ENCODE measurements at places on chromosomes 5 and 9.

- no peak for DNase-seq
These were observed 132.9 kb downstream of the ADAMTSL1 start for GRCh38 chr9:18606846-18607245.

GRCh38 chr9:104850786-104851545, 77.0 kb downstream of the ABCA1 start:
- no peak for DNase-seq

DNA sequence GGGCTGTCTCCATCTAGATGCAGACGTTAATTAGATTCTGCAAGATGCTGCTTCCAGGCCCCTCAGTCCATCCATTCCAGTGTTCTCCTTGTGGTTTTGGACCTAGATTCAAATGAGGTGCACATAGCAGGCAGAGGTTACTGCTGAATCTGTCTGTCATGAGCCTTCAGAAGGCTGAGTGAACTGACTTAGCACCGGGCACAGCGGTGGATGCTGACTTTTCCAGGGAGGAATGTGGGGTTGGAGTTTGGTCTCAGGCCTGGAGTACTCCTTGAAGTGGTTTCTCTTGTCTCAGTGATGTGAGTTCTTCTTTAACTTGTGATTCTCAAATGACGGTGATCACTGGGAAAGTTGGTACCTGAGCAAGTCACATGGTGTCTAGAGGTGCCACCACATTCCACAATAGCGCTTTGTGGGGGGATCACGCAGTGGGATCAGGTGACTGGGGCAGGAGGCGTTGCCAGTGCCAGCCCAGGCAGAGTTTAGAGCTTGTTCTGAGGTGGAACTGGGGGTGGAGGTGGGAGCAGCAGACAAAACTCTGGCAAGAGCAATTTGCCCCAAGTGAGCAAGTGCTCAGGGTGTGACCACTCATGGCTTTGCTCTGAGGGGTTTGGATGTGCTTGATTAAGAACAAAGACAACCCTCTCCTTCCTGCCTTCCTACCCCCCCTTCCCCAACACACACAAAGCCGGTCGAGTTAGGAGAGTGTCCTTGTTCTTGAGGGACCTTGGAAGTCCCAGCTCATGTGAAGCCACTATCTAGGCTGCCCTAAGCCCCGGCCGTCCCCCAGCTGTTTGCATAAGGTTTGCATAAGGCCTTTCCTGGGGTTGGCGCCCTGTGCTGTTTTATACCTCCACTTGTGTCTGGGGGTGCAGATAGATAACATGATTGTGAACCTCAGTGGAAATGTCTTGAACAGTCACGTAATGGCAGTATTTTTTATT, 25.1 kb downstream of the JADE2 start:
- peak; percentile 76 for DNase-seq

GRCh38 chr5:35373249-35373648, 143.0 kb upstream of the PRLR start:
- DNase-seq = no peak

- no peak for DNase-seq
These were observed 42.7 kb upstream of the AKNA start for GRCh38 chr9:114430457-114430856.

DNA sequence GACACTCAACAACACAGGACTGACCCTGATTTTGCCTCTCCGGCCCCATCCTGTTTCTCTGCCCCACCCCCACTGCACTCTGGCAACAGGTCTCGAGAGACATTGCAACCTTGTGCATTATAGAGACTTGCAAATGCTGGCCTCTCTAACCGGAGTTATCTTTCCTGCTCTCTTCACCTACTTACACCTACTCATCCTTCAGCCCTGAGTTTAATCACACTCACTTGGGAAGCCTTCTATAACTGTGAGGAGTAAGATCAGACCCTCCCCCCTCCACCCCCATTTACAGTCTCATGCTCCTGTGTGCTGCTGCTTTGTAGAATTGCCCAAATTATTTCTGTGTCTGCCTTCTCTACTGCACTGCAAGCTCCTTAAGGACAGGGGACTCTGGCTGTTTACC, 42.8 kb downstream of the WWC1 start:
- no peak for DNase-seq

DNA sequence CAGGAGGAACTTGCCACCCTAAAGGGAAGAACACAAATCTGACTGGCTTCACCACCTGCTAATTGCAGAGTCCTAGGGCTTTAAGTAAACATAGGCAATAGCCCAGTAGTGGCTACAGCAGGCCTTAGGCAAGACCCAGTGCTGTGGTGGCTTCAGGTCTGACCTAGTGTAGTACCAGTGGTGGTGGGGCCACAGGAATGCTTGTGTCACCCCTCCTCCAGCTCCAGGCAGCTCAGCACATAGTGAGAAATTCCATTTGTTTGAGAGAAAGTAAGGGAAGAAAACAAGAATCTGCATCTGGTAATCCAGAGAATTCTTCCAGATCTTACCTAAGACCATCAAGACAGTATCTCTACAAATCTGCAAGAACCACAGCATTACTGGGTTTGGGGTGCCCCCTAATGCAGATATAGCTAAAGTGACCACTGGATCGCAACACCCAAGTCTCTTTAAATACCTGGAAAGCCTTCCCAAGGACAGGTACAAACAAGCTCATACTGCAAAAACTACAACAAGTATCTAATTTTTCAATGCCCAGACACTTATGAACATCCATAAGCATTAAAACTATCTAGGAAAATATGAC, 102.6 kb upstream of the TRPM3 start:
- no peak for DNase-seq

DNA sequence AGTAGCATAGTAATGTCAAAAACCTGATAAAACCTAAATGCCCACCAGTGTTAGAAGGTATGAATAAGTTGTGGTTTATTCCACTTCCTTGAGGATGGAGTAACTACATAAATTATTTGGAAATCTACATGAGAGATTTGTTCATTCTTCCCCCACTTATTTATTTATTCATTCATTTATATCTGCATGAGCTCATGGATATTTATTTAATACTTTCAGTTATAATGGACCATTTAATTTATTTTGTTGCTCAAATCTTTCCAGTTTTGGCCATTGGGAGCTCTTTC, 223.8 kb upstream of the S1PR3 start:
- DNase-seq = no peak

DNA sequence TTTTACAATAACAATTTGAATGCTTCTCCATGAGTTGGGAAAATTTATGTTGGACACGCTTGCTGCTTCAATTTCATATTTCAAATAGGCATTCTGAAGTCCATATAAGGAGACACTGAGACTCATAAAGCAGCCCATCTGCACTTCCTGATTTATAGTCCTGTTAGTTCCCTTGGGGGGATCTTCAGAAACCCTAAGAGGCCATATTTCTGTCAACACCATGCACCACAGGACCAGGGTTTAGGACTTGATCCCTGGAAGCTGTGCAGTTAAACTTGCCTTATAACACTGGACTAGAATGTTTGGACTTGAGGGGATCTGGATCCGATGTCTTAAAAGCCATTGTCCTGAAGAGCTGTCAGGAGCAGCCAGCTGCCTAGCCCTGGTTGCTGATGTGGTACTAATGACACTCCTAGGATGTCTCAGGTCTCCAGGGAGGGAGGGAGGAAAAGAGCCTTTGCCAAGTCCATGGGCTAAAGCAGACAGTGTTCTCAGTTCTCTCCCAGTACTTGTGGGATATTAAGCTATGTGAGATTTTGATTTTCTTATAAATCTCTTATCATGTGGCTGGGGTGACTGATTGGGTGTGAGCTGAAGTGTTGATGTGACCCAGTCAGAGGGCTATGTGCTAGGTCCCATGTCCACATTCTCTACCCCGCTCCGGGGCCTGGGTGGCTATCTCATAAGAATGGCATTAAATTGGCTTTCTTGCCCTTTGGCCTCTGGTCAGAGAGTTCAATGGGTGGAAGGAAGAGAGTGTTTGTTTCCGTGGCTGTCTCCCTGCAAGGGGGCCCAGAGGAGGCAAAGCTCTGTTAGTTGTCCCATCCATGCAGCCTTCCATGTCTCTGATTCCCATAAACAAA, 399.8 kb downstream of the OSTF1 start:
- no peak for DNase-seq

GRCh38 chr5:35856765-35857351, at the start of gene IL7R:
Gene IL7R (plus strand): TSS chr5:35856891. CDS start chr5:35856978, 87 bp downstream.
- no peak for DNase-seq

- no peak for DNase-seq
These were observed 77.2 kb upstream of the NEK6 start for GRCh38 chr9:124180557-124180956.

DNA sequence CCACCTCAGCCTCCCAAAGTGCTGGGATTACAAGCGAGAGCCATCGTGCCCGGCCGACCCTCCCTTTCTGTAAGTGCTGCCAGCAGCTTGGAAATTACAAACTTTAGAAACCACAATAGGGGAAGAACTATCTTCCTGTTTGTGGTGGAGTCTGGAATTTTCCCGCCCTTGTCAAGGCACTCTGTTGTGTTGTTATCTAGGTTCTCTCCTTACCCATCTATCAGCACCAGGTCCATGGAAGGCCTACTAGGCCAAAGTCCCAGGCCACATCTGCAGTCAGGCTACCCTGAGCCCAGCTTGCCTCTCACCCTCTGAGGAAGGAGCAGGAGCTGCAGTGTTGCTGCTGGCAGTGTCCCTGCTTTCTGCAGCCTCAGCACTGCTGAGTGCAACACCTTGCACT, 214.9 kb downstream of the MCTP1 start:
- no peak for DNase-seq

GRCh38 chr9:129491487-129491855, 129.4 kb downstream of the C9orf50 start:
- no peak for DNase-seq

All from NCI-H526 treated with DMSO at 0.1 percent for 48 hours (cell line).